Activated CD4-positive, alpha-beta T cell treated with anti-CD3 and anti-CD28 coated beads for 36 hours (primary cell): ENCODE measurements at places on chromosomes 6 and 20. TPM values are rescaled to one million over a fixed set of nuclear protein-coding genes. Genes with fewer than 3 reads are reported as not detected.

Gene HLA-E
- 502 TPM for total RNA-seq

Gene MEP1A
- not detected for total RNA-seq

Gene STK38
- 24.0 TPM for total RNA-seq

Gene FOXC1
- total RNA-seq, result 0.04 TPM

Gene CD83
- total RNA-seq, result 22.9 TPM

Gene WFDC12
- total RNA-seq, result not detected

Gene CEP85L
- total RNA-seq, result 29.7 TPM

Gene C6orf52
- total RNA-seq, result 1.2 TPM

Gene LRP11
- total RNA-seq, result 5.1 TPM

Gene ZBTB24
- 14.7 TPM for total RNA-seq

Gene FARS2
- 17.6 TPM for total RNA-seq

Gene KIAA1755
- not detected for total RNA-seq

Gene SHLD1
- 10.5 TPM for total RNA-seq

Gene TMEM200A
- total RNA-seq, result 0.21 TPM

Gene DST
- total RNA-seq, result 6.8 TPM
